ENCODE measurements at places on chromosomes 1 and 21. TPM values are rescaled to one million over a fixed set of nuclear protein-coding genes. Genes with fewer than 3 reads are reported as not detected.

DNA sequence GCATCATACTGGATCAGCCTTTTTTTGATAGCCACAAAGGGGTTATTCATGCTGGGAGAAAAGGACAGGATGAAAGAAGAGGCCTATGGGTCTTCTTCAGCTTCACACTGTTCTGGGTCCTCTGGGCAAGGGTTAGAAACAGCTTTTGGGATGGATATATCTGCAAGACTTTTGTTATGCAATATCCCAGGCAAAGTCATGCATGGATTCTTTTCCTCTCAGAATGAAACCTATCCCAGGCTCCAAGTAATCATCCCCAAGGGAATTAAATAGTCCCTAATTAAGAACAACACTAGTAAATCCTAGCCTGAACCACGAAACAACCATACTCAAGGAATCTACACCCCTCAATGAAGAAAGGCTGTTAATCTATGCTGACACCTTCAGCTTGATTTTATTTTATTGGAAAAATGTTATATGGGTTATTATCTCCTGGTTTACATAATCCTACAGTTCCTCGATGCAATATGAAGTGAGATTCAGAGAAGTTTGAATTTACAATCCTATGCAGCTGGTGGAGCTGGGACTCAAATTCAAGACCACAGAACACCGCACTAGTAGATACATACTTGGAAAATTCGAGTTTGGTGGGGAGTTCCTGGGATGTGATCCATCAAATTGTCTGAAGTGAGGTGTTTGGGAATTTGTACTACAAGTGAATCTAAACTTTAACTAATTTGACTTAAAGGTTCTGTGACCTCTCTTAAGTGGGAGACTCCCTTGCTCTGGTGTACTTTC is 338.6 kb downstream of the TBX15 start:
- no peaks in the 10 kb centered on the region for H3K4me1 ChIP-seq
- no peaks in the 10 kb centered on the region for H3K27me3 ChIP-seq
- DNase-seq, result no peak
- no peak overlapping the region for H3K4me3 ChIP-seq

GRCh38 chr1:934991-935750 is 11.4 kb downstream of the SAMD11 start:
- peaks cover 29% of the 10 kb centered on the region for H3K4me1 ChIP-seq
- peak overlapping the region; percentile 32 for H3K4me3 ChIP-seq
- peaks cover 6% of the 10 kb centered on the region for H3K36me3 ChIP-seq

DNA sequence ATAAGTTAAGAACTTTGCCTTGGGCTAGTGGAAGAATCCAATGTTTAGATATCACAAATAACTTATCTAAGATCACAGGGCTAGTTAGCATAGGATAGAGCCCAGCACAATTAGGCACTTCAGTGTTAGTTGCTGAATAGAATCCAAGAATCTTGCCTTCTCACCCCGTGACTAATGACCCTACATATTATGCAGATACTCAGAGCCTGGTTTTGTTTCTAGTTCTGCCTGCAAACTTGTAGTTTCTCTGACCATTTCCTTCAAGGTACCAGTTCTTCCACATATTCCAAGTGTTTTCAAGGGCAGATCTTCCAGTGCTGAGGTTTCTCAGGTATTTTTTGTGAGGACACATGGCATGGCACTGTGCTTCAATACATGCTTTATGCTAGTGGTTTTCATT is 239.3 kb downstream of the KCNK2 start:
- no peak for DNase-seq
- H3K27ac ChIP-seq, result no peak overlapping the region
- H3K36me3 ChIP-seq, result no peaks in the 10 kb centered on the region
- no peaks in the 10 kb centered on the region for H3K27me3 ChIP-seq
- peaks cover 12% of the 10 kb centered on the region for H3K4me1 ChIP-seq

DNA sequence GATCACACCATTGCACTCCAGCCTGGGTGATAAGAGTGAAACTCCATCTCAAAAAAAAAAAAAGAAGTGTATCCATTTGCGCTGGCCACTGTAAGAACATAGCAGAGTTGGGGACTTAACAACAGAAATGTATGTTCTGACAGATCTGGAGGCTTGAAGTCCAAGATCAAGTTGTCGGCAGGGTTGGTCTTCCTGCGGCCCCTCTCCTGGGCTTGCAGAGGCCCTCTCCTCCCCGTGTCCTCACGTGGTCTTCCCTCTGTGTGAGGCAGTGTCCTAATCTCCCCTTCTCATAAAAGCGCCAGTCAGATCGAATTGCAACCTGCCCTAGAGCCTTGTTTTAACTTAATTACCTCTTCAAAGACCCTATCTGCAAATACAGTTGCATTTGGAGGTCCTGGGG is 52.6 kb downstream of the MT1HL1 start:
- H3K4me3 ChIP-seq, result no peak overlapping the region
- DNase-seq, result no peak
- no peak overlapping the region for H3K27ac ChIP-seq

DNA sequence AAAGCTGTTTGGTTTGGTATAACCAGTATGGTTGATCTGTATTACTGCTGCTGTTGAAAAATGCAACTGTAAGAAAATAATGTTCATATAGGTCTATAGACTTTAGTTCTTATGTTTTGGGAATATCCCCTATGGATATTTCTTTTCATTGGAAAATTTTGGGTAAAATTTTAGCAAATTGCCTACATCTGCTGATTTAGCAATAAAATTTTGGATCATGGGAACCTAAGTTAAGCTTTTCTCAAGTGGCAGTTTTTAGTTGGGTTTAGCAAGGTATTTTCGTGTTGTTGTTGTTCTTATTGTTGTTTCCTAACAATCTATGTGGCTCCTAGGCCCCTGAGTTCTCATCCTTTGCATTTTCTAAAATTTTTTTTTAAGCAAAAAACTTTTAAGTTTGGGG is 167.1 kb downstream of the PHTF1 start:
- no peaks in the 10 kb centered on the region for H3K27me3 ChIP-seq
- DNase-seq, result no peak
- no peak overlapping the region for H3K27ac ChIP-seq
- no peaks in the 10 kb centered on the region for H3K4me1 ChIP-seq

- no peak for DNase-seq
- H3K36me3 ChIP-seq, result no peaks in the 10 kb centered on the region
- H3K4me1 ChIP-seq, result no peaks in the 10 kb centered on the region
- no peaks in the 10 kb centered on the region for H3K27me3 ChIP-seq
Observed at GRCh38 chr21:46572850-46573249, 32.0 kb downstream of the S100B start.

The EXTL2 gene
- total RNA-seq, result 11.4 TPM

The TAF5L gene
- total RNA-seq, result 35.8 TPM

The RNF11 gene
- 78.1 TPM for total RNA-seq

The NES gene
- 7.4 TPM for total RNA-seq

The ORC1 gene
- 15.5 TPM for total RNA-seq

The RNF186 gene
- total RNA-seq, result not detected

The LAMC2 gene
- 498 TPM for total RNA-seq

Data from Calu3 (cell line).